ENCODE measurements at places on chromosomes 1 and 21.

GRCh38 chr1:51924455-51924854, 45.9 kb upstream of the NRDC start:
- no peak for DNase-seq

DNA sequence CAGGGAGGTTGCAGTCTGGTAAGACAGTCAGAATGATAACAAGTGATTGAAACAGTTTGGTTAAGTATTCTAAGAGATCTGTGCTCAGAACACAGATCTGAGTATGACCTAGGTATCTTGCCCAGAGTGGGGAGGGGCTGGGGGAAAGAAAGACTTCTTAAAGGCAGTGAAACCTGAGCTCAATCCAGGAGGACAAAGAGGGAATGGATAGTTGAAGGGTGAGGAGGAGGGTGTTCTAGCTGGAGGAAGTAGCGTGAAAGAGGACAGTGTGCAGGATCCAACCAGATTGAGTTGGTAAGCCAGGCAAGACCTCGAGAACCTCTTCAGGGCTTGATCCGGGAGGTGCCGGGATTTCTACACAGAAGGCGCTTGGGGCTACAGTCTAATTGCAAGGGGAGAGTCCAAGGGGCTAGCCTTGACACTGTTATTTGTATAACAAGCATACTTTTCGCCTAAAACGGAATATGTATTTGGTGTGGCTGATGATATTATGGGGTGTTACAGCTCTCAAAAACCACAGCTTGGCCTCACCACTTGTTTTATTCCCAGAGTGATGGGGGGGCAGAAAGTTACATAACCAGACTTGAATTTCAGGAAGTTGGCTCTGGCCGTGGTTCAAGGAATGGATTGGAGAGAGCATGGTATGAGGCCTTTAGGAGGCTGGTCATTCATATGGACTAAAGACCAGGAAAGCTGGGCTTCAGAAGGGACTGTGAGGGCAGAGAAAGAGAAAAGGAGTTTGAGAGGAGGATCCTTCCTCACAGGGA, 19.1 kb downstream of the RCSD1 start:
- DNase-seq: no peak

GRCh38 chr1:46508757-46509156, 19.1 kb downstream of the DMBX1 start:
- no peak for DNase-seq

DNA sequence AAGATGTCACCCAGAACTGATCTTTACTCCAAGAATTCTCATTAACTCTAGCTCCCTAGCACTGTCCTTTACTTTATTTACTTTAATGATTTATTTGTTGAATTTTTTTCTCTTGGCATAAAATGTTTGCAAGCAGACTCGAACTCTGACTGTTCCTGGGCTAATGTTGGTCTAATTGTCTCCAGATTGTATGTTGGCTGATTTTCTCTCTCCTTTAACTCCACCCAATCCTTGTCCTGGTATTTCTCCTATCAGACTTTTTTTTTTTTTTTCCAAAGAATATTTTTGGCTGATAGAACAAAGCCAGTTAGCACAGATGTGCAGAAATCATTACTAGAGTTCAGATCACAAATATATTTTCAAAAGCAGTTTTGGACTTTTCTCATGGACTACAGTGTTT, 82.6 kb downstream of the ATF6 start:
- DNase-seq: no peak

DNA sequence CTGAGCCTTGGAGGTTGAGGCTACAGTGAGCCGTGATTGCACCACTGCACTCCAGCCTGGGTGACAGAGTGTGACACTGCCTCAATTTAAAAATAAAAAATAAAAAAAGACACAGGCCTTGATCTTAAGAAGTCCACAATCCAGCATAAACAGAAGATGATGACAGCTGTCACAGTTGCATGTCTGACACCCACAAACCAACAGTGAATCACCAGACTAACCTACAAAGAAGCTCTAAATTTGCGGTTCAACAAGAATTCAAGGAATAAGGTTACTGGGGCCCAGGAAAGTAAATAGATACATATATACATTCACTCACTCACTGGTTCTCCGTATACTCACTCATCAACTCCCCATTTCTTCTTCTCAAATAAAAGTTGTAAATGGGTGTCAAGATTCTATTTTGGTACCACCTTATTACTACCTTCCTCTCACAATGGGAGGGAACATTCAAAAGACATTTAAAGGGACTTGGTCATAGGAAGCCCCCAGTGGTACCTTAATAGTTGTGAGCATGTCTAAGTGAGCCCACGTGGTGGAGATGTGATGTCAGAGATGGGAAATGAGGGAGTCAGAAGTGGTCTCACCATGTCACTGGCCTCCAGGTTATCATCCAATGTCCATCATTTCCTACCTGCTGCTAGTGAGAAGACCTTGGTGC, 66.9 kb upstream of the PRDX6 start:
- DNase-seq: no peak

- no peak for DNase-seq
Measured at GRCh38 chr1:158800526-158800925, 19.5 kb upstream of the OR6N2 start.

DNA sequence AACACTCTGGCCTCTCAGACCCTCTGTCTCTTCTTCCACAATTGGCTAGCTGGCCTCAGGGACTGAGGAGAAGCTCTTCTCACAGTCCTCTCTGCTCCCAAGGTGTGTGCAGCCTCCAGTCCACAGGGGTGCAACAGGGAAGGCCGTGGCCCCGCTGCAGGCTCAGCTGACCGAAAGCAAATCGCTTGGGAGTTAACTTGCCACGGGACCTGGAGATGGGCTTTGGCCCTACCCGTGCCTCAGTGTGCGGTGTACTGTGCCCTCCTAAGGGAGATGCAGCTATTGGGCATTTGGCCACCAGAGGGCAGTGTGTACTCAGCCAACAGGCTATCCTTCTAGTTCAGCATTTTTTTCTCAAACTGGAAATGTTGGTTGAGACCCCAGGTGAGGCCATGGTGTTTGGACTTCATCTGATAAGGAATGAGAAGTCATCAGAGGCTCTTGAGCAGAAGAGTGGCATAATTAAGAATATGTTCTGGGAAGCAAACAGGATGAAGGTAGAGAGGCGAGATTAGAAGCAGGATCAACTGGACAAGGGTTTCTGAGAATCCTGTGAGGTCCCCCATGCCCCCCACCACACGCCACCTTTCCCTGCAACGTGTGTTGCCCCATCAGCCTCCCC, 42.5 kb upstream of the TMEM125 start:
- DNase-seq: peak; percentile 87

- no peak for DNase-seq
Measured at GRCh38 chr1:177082855-177083693, 81.4 kb downstream of the ASTN1 start.

- DNase-seq: no peak
Measured at GRCh38 chr1:52424231-52424636, 19.8 kb downstream of the PRPF38A start.

DNA sequence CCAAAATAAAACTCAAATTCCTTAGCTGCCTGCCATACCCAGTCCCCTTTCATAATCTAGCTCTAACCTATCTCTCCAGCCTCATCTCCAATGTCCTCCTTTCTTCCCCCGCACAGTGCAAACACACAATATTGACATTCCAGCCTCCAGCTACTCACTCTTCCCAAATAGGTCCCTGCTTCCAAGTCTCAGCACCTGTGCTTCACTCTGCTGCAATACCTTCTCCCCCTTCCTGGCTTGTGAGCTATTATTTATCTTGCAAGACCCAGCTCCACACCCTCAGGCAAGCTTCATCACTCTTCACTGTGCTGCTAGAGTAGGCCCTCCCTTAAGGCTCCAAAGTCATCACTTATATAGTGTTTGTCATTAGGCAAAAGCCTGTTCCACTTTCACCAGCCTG, 9.7 kb downstream of the PLPP3 start:
- DNase-seq: no peak

GRCh38 chr1:113027007-113027406, 46.0 kb upstream of the LRIG2 start:
- no peak for DNase-seq

GRCh38 chr1:116694524-116694923, 27.0 kb upstream of the IGSF3 start:
- no peak for DNase-seq

- DNase-seq: no peak
Measured at GRCh38 chr1:22828484-22829308, 118.1 kb downstream of the EPHB2 start.

DNA sequence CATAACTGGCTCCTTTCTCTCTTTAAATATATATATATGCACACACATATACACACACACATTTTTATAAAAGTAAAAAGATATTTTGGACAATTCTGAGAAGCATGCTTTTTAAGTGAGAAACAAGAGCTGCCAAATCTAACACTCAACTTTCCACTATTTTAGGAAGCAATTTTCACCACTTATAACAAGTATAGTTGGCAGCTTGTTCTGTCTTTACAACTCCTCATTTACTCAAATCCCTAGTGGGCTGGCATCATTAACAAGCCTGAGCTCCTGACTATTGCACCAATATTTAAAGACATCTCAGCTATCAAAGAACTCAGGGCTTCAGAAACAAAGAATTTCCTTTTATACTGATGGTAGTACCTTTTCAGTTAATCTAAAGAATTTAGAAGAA, 76.6 kb downstream of the RAB3GAP2 start:
- no peak for DNase-seq

GRCh38 chr1:209959623-209960022, 21.6 kb downstream of the SYT14 start:
- DNase-seq: no peak

DNA sequence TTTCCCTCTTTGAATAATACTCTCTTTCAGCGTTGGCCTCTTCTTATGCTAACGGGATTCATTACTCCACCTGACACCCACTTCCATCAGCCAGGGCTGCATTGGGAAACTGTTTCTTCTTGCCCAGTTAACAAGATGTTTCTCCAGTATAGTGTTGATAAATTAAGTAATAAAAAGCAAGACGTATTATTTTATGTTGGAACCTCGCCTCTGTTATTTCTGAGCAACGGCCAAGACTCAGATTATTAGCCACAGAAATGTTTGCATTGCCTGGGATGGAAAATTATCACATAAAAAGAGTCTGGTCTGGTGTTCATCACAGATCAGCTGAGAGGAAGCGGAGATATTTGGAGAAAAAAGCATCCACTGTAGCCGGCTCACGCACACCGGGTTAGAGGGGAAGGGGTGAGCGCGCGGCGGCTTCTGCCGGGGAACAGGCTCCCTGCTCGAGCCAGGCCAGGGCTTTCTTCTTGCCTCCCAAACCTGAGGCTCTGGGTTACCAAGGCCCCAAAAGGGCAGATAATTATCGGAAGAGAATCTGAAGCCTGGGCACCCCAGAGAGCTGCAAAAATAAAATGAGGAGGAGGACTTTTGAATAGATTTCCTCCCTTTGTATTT, 189.5 kb downstream of the PRDM16 start:
- DNase-seq: no peak

DNA sequence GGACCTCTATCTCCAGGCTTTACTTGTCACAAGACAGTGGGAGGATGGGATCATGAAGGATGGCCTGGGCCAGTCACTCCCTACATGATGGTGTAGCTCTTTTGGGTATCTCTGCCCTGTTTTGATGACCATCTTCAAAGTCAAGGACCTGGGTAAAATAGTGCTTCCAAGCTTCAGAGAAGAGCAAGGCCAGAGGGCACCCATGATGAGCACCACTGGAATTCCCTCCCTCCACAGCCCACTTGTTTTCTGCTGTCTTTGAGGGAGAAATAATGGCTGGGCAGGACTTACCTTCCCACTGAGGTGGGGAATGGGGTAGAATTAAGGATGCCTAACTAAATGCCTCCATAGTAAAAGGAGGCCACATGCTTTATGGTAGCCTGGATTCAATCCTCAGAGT, 165.7 kb downstream of the DHRS3 start:
- no peak for DNase-seq

GRCh38 chr1:215084621-215085020, 2.1 kb downstream of the KCNK2 start:
- DNase-seq: no peak

- no peak for DNase-seq
Measured at GRCh38 chr1:232998138-232998537, 47.7 kb downstream of the NTPCR start.

- DNase-seq: no peak
Measured at GRCh38 chr1:236681219-236681618, 5.1 kb upstream of the ACTN2 start.

- DNase-seq: no peak
Measured at GRCh38 chr1:7450838-7451237, 320.3 kb upstream of the VAMP3 start.

DNA sequence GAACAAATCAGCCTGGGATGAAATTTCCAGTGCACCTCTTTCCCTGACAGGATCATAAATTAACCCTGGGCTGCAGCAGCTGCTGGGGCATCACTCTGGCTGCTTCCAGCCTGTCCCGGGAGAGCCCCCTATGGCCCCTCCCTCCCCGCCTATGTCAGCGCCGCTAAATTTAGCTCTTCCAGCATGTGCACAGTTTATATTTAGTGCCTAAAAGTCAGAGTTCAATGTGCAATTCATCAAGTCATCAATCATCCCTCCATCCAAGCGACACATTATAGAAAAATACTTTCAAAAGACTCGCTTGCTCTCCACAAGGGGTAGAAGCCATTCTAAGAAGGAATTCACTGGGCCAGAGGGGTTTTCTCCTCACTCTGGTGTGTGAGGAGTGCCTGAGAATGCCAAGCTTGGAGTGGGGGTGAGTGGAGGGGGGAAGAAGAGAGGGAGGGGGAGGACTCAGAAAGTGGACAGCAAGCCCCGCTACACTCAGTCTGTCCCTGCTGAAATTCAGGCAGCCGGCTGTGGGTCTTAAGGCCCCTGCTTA, 37.4 kb downstream of the XCL1 start:
- DNase-seq: no peak

GRCh38 chr1:41835485-41835884, 83.2 kb downstream of the HIVEP3 start:
- no peak for DNase-seq

DNA sequence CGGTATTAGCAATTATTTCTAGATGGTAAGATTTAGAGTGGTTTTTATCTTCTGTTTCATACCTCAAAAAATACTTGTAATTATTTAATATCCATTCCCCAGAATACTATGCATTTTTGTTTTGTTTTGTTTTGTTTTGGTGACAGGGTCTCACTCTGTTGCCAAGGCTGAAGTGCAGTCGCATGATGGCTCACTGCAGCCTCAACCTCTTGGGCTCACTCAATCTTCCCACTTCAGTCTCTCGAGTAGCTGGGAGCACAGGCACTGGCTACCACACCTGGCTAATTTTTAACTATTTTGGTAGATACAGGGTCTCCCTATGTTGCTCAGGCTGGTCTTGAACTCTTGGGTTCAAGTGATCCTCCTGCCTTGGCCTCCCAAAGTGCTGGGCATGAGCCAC, 252.7 kb downstream of the AKT3 start:
- DNase-seq: no peak
